ENCODE measurements at places on chromosomes 3 and 15. TPM values are rescaled to one million over a fixed set of nuclear protein-coding genes. Genes with fewer than 3 reads are reported as not detected.

Gene BCHE
- 16.8 TPM for total RNA-seq

Gene TMPRSS7
- not detected for total RNA-seq

Gene ALDH1A2
- total RNA-seq: 0.92 TPM

Gene ST8SIA2
- not detected for total RNA-seq

Gene NANOGP8
- not detected for total RNA-seq

Gene BCL2A1
- total RNA-seq: 183 TPM

Gene MYH15
- total RNA-seq: 0.13 TPM

Gene C3orf80
- not detected for total RNA-seq

Gene SLCO2A1
- 0.05 TPM for total RNA-seq

Gene DUOX1
- 0.08 TPM for total RNA-seq

Measured in GM12878 (cell line).